ENCODE measurements at places on chromosomes 5 and 9.

DNA sequence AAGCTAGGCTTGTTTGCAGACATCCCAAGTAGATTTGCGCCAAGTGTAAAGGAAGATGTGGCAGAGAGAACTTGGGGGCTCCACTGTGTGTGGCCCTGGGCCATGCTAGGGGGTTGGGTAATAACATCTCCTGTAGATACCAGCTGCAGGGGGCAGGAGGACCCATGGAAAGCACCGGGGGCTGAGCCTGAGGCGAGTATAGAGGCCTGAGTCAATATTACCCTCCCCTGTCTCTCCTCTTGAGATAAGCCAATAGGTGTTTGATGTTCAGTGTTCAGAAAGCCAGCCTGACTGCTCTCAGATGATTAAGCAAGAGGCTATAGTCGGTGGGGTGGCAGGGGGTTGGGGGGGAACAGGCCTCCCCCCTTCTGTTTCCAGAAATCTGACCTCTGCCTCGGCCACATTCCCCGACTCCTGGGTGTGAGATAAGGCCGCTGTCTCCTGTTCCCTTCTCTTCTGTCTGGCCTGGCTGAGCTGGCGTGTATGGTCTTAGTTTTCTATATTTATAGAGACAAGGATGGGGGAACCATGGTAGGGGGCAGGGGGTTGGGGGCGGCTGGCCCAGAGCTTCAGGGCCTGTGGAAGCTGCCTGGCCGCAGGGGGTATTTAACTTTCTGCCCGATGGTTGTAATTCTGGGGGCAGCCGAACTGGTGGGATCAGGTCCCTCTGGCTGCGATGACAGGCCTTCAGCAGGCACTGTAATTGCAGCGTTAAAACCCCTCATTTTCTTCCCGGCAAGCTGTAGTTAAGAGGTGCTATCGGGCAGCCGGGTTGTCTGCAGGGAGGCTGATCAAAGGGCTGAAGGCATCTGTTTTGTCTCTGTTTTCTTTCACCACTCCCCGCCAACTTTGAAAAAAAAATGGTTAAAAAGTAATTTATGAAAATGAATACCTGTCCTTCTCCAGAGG is 292.0 kb downstream of the NSG2 start:
- no peak for DNase-seq

DNA sequence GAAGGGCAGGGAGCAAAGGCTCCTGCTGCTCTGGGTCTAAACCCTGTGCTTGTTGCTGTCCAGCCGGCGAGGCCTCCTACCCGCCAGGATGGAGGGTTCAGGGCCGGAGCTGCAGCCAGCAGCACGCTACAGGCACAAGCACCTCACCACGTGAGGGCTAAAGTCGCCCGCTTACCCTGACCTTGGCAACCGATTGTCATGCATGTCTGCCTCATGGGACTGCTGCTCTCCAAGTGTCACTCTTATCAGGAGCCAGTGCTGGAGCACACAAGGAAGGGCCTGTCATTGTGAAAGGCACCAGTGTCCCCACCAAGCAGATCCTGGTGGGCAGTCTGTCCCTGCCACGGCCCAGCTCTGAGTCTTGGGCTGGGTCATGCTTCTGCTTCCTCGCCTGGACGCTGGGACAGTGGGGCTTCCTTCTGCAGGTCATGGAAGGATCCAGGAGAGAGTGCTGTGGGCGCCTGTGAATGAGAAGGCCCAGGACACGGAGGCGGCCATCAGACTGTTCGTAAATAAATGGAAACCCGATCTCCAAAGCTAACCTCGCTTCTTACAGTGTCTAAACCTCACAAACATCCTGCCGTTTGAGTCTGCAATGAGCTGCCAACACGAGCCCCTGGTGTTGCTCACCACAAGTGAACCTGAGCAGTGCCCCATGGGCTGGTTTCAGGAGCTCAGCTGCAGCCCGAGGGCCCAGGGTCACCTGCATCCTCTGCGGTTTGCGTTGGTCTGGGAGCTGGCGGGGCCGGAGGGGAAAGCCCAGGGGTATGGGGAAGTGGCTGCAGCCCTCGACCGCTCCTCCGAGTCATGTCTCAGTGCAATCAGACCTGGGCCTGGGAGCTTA is 58.2 kb upstream of the RXRA start:
- peak; percentile 98 for DNase-seq

- no peak for DNase-seq
Measured at GRCh38 chr5:171646102-171647042, 139.2 kb upstream of the SMIM23 start.

- no peak for DNase-seq
Measured at GRCh38 chr9:27348785-27349697, 52.1 kb upstream of the EQTN start.

GRCh38 chr5:56402266-56403220 is 169.4 kb upstream of the ANKRD55 start:
- no peak for DNase-seq

DNA sequence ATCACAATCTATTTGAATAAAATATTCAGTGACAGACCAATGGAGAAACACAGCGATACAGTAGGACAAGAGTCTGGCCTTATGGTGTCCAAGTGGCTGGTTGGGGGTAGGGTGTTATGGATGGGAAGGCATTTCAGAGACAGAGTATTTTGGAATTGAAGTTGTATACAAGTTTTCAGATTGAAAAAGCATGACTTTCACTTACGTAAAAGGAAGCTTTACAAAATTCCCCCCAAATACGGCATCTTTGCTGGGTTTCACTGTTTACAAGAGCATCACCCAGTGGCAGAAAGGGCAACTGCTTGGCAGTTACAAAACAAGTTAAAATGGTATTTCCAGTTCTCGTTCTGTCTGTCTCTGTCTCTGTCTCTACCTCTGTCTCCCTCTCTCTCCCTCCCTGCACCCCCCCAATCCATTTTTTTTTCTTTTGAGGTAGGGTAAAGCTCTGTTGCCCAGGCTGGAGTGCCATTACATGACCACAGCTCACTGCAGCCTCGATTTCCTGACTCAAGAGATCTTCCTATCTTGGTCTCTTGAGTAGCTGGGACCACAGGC is 86.2 kb downstream of the PTPN3 start:
- DNase-seq, result peak; percentile 45

DNA sequence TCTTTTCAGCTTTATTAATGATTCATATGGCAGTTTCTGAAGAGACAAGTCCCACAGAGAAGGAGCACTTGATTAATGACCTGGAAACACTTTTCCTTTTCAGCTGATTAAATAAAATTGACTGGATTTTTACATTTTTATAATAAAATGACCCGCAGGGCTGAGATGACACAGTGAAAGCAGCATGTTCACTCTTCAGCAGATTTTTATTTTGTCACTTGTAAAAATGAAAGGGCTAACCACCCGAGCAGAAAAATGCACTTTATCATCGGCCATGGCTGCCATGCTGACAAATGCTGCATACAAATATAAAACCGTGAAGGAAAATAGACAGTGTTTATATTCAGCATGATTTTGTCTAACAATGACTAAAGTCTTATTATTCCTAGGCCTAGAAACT is 321.6 kb upstream of the ITGA1 start:
- no peak for DNase-seq

DNA sequence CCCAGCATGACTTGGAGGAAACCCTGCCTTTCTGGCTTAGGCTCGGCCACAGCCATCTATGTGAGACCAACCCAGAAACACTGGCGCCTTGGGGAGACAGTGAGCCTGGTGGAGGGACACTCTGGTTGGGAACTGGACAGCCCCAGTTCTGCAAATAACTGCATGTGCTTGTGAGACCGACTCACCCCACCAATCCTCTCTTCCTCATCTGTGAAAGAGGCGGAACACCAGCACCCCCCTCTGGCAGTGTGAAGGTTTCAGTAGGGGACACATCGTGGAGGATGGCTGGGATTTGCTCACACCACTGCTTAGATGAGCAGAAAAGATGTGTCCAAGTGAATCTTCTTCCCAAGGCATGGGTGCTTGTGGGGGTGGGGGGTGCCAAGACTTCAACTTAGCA is 43.4 kb upstream of the N4BP3 start:
- no peak for DNase-seq

- no peak for DNase-seq
Measured at GRCh38 chr9:100803956-100804355, 224.6 kb upstream of the PLPPR1 start.

DNA sequence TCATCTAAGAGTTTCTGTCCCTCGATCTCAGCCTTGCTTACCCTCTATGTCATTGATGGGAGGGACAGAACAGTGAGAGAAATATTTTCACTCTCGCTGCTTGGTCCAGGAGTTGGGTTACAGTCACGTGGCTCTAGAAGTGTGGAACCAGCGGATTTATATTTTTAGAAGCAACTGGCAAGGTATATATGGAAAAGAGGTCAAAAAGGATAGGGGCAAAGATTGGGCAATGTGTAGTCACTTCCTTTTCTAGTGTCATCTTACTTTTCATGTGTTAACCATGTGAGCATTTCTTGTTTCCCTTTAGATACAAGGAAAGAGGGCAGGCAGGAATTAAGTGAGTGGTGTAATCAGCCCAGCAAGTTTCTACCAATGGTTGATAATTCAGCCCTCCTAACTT is 111.5 kb upstream of the ZNF366 start:
- DNase-seq, result no peak

DNA sequence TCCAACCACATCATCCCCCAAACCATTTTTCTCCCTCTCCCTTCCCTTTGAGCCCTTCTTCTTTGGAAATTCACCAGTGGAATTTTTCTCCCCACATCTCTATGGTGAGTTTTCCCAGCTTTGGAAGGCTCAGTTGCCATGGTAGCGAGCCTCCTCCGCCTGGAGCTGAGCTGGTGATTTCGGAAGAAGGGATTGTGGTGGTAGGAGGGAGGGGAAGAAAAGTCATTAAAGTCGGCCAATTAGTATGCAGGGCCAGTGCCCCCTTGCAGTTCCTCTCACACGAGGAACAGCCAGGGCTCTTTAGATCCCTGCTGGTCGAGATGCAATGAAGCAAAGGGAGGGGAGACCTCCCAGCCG is 322.0 kb downstream of the NTRK2 start:
- no peak for DNase-seq

DNA sequence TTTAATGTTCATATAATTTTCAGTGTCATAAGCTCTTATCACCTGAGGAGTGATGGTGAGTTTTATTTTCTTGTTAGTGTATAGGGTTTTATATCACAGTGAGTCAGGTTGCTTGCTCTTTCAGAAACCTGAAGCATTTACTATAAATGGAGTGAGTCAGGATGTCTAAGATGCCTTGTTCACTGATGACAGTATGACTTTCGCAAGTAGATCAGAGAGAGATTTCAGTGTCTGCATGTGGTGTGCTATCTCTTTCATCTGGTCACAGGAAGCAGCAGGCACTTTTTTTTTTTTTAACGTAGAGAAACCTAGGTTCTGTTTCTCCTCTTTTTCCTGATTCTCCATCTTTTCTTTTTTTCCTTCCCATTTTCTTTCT is 237.1 kb downstream of the DMRTA1 start:
- peak; percentile 65 for DNase-seq

GRCh38 chr5:153373130-153373498 is 117.4 kb upstream of the GRIA1 start:
- DNase-seq, result no peak

GRCh38 chr9:86531273-86531970 is 177.2 kb upstream of the TUT7 start:
- no peak for DNase-seq

GRCh38 chr5:3853362-3853761 is 257.7 kb downstream of the IRX1 start:
- no peak for DNase-seq

- no peak for DNase-seq
Measured at GRCh38 chr5:40124367-40124766, 555.3 kb upstream of the PTGER4 start.

- DNase-seq, result no peak
Measured at GRCh38 chr9:2093920-2094597, 78.9 kb downstream of the SMARCA2 start.

- DNase-seq, result no peak
Measured at GRCh38 chr9:108617676-108618075, 238.1 kb downstream of the ACTL7B start.

DNA sequence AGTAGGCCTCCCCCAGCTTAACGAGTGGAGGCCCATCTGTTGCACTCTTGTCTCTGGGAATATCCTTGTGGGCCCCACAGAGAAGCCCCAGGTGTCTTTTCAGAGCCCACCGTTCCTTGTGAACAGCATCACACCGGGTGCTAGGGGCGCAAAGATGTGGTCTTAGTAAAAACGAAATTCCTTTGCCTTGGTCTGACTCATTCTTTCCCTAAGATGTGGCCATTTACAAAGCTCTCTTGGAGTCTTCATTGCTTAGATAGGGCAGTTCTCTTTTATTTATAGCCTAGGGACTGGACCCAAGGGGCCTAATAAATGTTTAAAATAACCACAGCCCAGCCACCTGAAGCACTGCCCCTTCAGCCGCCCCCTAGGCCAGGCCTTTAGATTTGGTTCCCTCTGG is 52.8 kb upstream of the RPL26L1 start:
- no peak for DNase-seq

- DNase-seq, result no peak
Measured at GRCh38 chr5:61969347-61969746, 336.7 kb upstream of the KIF2A start.

GRCh38 chr5:21067724-21068123 is 1079.7 kb upstream of the CDH18 start:
- DNase-seq, result no peak

DNA sequence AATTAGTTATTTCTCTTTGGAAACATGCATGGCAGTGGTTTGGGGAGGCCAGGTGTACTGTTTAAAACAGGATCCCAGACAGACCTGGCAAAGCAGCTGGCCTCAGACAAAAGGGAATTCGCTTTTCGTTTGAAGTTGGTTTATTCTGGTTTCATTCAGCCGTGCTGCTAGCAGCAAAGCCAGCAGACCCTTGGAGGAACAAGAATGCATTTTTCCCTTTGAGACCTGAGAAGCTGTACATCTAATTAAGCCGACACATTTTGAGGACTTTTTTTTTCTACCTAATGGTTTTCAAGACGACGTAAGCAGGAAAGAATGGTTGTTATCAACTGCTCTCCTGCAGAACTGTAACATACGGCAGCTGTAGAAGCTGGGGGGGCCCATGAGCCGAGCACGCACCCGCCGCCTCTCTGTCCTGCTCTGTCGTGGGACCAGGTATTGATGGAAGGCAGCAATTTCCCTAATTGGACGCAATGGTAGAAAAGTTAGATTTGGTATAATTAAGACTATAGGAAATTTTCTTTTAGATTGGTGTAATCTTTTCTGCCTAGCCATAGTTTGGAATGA is 13.6 kb downstream of the PLEKHG4B start:
- no peak for DNase-seq

DNA sequence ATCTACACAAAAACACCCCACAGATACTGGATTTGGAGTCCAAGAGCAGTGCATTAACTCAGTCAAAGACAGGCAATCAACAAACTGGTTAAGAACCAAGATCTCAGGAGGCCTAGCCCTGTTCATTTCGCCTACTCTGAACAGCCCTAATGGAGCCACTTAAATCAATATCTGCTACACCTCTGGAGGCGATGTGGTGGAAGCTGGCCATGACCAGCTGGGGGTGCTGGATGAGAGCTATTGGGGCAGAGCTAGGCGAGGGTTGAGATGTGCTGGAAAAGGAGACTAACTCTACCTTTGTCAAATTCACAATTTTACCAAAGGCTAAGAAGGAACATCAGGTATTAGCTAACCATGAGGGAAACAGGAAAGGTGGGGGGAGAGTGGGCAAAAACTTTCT is 23.3 kb upstream of the ARSB start:
- no peak for DNase-seq

GRCh38 chr5:52886206-52886605 is 98.5 kb downstream of the ITGA1 start:
- no peak for DNase-seq

GRCh38 chr9:131833083-131833482 is 93.2 kb upstream of the RAPGEF1 start:
- no peak for DNase-seq

GRCh38 chr5:5704352-5704751 is 281.9 kb downstream of the ICE1 start:
- no peak for DNase-seq

Data from MM.1S (cell line).